ENCODE measurements at places on chromosomes 1 and 21.

DNA sequence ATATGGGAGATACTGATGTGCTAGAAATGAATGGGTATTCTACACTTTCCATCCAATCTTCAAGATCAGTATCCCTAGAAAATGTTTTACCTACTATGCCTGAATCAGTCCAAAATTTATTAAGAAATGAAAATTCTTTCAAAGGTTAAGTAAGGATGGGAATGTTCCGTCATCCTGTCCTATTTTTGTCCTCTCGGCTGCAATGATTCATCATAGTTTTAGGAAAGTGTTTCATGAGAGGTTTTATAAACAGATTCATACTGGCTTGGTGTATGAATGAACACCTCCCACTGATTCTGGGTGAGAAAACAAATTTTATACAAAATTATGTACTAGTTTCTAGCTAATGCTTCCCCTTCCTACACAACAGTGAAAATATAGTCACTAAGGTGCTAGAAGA is 504.6 kb upstream of the NR5A2 start:
- DNase-seq: no peak

DNA sequence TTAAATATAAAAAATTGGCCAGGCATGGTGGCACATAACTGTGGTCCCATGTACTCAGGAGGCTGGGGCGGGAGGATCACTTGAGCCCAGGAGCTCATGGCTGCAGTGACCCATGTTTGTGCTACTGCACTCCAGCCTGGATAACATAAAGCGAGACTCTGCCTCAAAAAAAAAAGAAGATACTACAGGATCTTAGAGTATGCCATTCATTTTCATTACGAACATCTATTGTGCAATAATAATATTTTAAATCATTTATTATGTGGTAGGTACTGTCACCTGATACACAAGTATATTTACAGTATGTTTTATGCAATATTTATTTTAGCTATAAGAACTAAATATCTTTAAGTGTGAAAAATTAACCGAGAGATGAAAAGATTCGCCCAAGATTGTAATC is 9.3 kb upstream of the GIPC2 start:
- DNase-seq: no peak

- no peak for DNase-seq
Measured at GRCh38 chr21:34337741-34338140, 26.1 kb upstream of the KCNE2 start.

DNA sequence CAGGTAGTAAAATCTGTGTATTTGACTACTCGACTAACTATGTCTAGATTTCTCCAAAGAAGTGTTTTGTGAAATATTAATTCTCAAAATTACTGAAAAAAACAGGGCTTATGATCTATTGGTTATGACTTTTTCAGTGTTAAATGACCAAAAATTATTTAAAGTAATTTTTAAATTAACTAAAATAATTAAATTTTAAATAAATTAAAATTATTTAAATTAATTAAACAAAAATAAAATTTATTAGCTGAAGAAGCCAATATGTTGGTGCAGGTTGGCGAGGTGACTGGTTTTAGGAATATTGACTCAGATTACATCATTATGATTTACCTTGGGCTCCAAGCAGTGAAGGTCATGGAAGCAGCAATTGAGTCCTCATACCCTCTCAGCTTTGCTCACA is 483.2 kb downstream of the PTPRC start:
- DNase-seq: no peak

DNA sequence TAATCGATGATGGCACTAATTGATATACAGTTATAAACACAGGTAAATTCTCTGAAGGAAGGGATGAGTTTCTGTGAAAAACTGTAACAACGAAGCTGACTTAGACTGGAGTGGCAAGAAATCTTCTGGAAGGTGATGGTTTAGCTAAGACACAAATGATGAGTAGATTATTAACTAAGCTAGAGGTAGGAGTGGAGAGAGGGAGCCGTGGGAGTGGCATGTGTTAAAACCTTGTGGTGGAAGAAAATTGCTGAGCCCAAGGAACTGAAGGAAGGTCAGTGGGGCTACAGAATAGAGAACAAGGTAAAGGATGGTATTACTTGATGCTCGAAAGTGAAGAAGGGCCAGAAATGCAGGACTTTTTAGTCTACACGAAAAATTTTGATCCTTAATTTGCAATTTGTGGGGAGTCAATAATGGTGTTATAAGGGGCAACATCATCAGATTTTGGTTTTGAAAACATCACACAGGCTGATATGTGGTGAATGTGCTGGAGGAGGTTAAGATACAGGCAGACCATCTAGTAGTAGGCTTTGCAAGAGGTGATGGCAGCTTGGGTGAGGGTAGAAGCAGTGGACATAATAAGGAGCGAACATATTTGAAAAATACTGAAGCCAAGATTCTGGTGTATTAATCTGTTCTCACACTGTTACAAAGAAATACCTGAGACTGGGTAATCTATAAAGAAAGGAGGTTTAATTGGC is 93.8 kb downstream of the S1PR1 start:
- DNase-seq: no peak

GRCh38 chr1:24316645-24317044 is 2.5 kb upstream of the GRHL3 start:
- no peak for DNase-seq

GRCh38 chr1:39398278-39399021 is 93.0 kb upstream of the BMP8A start:
- DNase-seq: no peak

- DNase-seq: no peak
Measured at GRCh38 chr1:161357073-161357472, 10.6 kb downstream of the CFAP126 start.

GRCh38 chr1:170938281-170938680 is 2.9 kb downstream of the MROH9 start:
- DNase-seq: no peak

GRCh38 chr21:16667395-16667794 is 845.4 kb upstream of the CXADR start:
- DNase-seq: no peak

DNA sequence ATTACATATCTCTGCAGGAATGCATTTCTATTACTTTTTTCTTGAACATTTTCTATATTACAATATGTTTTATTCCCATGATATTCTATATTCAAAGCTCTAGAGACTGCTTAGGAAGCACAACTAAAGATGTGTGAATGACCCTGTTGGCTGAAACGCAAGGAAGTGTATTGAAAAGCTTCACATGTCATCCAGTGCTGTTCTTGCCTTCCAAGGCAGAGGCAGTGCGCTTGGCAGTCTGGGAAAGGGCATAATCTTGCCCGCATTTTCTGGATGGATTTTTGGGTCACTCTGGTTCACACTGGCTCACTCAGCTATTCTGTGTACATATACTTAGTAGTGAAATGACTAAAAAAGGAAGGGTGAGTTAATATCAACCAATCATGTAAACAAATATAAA is 262.4 kb downstream of the PTPRC start:
- no peak for DNase-seq

- no peak for DNase-seq
Measured at GRCh38 chr1:228972576-228972975, 237.3 kb downstream of the RHOU start.

- no peak for DNase-seq
Measured at GRCh38 chr1:85884372-85885035, 176.3 kb upstream of the ZNHIT6 start.

DNA sequence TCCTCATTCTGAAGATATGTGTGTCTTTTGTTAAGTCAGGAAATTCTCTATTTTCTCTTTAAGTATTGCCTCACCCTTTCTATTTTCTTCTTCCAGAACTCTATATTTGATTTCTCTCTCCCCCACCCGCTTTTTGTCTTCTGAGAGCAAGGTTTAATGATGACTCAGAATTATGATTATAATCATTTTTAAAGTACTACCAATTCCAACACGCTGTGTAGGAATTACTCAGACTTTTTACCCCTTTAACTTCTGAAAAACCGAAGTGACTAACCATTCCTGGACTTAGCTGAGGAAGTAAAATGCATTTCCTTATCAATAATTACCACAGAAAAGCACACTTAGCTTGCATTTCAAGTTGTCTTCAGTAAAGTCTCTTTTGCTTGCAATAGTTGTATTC is 20.8 kb upstream of the SCYL3 start:
- DNase-seq: no peak
